Activated CD4-positive, alpha-beta T cell treated with anti-CD3 and anti-CD28 coated beads for 24 hours (primary cell): ENCODE measurements at places on chromosomes 2 and 18.

GRCh38 chr2:191869178-191869577, 22.3 kb upstream of the CAVIN2 start:
- DNase-seq, result no peak

- no peak for DNase-seq
These were observed 33.1 kb upstream of the PELI1 start for GRCh38 chr2:64177315-64177714.

GRCh38 chr2:60104514-60105505, 448.6 kb downstream of the BCL11A start:
- DNase-seq, result no peak

DNA sequence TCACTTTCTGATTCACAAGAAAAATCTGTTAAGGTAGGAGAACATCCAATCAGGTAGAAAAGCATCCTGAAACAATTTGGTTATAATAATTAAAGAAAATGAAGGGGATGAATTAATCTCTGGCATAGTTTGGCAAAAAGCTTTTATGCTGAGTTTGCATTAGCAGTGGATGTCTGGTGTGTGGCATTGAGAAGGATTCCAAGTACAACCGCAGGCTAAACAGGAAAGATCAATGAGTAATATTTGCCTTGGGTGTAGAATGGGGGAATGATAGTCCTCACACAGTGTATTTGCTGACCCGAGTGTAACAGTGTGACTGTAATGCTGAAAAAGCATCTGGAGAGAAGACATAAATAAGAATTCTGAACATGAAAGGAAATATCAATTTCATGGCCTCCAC, 68.3 kb upstream of the SESTD1 start:
- DNase-seq, result no peak

GRCh38 chr2:137942037-137942832, 22.0 kb upstream of the HNMT start:
- DNase-seq, result no peak

DNA sequence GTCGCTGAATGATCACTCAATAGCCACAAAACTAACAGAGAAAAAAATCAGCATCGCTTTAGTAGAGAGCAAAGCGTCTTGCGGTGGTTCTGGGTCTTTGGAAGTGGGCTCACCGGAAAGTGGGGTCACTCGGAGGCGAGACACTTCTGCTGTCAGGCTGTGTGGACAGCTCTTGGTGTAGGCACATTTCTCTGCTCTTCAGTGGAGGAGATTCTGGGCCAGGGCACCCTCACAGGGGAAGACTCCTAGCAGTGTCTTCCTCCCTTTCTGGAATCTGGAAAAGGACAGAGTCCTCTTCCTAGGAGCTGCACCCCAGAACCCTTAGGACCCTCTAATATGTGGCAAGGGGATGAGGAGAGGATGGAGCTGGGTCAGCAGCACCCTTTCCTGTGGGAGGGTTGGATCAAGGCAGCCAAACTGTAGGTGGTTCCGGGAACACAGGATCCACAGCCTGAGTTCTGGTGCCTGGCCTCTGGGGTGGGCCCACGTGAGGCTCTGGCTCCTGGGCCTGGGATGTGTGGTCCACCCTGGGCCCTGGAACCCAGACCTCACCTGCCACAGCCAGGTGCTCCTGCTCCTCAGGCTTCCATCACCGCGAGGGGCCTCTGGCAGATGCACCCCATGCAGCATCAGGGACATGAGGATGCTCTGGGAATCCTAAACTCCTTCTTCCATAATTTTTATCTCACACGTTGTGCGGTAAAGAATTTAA, 25.1 kb downstream of the GPR35 start:
- no peak for DNase-seq

DNA sequence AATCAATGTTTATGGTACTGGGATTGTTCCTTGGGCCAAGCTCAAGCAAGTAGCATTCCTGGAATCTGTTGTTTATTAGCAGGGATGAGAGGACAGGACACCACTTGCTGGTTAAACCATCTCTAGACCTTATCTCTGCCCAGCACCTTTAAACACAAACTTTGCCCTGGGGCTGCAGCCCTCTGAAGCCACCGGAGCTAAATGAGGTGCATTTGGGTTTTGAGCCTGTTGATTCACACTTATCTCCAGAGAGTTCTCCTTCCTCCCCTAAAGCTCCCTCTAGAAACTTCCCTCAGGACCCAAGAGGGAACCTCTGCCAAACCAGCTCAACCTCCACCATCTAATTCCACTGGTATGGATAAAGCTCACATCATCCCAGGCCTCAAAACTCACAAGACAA, 94.8 kb upstream of the EPAS1 start:
- no peak for DNase-seq
